NCI-H2081 (cell line): ENCODE measurements at places on chromosomes 16 and 17.

- DNase-seq: no peak
These were observed 318.2 kb downstream of the NPIPA8 start for GRCh38 chr16:18018376-18018775.

DNA sequence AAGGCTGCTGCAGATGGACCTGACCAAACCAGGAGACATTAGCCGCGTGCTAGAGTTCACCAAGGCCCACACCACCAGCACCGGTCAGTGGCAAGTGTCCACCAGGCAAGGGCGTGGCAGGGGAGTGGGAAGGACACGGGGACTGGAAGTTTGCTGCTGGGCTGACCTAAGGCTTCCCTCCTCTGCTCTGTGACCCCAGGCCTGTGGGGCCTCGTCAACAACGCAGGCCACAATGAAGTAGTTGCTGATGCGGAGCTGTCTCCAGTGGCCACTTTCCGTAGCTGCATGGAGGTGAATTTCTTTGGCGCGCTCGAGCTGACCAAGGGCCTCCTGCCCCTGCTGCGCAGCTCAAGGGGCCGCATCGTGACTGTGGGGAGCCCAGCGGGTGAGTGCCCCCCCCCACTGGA is 4.8 kb downstream of the HSD11B2 start:
- DNase-seq: no peak

DNA sequence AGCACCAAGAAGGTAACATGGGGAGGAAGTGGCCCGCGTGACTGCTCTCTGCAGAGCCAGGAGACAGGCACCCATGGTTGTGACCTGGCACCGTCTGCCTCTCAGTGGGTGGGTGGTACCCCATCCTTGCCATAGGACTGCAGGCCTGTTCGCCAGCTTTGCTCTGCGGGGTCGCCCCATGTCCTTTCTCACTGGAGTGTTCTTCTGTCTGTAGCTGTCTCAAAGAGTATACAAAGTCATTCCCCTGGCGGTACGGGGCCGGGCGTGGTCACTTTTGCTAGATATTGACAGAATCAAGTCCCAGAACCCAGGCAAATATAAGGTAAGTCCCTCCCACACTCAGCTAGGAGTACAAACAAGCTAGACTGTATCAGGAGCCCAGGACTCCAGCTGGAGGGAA is 6.0 kb downstream of the TBC1D26 start:
- DNase-seq: no peak

- DNase-seq: no peak
These were observed 6.5 kb downstream of the WWP2 start for GRCh38 chr16:69768666-69769065.

GRCh38 chr16:87426423-87427215 is 34.5 kb downstream of the MAP1LC3B start:
- no peak for DNase-seq

DNA sequence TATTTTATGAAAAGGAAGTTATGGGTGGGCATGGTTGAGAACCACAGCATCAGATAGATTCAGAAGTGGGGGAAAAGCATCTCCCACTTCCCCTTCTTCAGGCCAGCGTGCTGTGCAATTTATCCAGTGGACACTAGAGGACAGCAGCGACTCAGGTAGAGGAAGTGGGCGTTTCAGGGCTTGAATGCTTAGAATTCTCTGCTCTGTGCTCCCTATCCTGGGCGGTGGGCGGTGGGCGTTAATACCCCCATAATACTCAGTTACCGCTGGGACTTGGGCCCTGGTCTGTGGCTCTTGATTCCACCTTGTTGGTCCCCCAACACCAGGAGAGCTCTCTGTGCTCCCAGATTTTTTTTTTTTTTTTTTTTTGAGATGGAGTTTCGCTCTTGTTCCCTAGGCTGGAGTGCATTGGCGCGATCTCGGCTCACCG is 3.7 kb upstream of the LYZL6 start:
- DNase-seq: peak; percentile 60

DNA sequence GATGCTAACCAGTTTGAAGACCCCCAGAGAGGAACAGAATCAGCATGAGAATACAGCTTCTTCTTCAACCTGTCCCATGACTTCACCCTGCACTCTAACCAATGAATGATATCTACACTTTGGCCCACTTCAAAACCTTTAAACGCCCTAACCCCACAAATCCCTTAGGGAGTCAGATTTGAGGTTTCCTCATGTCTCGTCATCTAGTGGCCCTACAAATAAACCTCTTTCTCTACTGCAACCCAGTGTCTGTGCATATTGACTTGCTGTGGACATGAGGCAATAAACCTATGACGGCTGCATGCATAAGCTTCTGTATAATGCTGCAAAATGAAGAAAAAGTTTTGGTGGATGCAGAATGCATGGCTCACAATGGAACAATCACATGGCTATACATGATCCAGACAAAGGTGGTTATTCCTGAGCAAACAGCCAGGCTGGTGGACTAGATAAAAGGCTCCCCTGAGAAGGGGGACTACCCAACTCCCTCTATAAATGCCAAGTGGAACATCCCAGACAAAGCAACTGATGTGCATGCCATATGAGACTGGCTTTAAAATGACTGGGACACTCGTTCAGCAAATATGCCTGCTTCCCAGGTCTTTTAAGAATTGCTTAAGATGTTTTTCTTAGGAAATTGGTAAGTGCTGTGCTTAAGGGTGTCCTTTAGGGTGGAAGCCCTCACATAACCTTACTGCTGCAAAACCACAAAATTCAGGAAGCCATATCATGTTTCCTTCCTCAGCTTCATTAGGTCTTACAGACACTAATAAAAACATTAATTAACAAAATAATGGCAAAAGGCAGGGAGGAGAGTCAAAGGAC is 12.2 kb downstream of the N4BP1 start:
- DNase-seq: no peak

- DNase-seq: peak; percentile 63
These were observed 404.1 kb downstream of the WWOX start for GRCh38 chr16:78503602-78504001.

DNA sequence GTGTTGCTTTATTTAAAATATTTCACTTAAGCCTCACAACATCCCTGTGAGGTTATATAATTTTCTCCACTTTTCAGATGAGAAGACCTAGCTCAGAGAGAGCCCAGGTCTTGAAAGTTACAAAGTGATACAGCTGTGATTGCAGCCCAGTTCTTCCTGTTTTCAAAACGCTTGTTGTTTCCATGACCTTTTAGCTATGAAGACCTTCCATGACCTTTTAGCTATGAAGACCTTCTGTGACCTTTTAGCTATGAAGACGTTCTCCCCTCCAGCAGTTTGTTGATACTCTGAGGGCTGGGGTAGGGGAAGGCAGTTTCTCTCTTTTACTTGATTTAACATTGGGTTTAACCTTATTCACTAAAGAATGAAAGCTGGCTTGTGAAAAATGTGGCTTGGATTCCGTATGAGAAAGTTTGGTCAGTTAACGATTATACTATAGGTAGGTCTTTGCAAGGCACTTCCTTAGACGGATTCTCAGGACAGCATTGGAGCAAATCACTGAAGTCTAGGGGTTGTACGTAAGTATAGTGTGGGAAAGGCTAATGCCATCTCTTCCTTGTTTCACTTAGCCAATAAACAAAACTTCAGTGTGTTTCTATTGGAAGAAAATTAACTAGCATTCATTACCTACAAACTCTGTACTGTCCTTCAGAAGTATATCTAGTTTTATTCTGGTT is 20.7 kb downstream of the PHKB start:
- DNase-seq: no peak

GRCh38 chr17:2343421-2343820 is 6.1 kb downstream of the SGSM2 start:
- no peak for DNase-seq

DNA sequence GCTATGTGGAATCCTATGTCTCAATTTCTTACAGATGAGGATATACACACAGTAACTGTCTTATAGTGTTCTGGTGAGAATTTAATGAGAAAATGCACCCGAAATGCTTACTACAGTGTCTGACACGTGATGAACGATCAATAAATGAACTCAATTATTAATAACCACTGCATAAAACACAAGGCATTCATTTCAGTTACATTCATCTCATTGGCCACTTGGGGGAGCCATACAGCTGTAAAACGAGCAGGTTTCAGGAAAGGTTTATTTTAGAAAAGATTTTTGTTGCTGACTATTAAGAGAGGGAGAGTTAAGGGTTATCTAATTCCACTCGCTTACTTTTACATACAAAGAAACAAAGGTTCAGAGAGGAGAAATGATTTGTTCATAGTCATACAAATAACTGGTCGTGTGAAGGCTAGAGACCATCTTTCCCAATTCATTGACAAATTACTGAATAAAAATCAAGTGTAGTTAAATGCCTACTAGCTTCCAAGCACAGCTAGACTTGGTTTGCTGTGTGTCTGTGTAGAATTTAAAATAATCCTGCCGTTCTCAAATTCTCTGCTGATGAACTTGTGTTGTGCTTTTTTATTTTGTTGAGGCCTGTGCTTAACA is 160.1 kb downstream of the MAP2K4 start:
- peak; percentile 1 for DNase-seq

DNA sequence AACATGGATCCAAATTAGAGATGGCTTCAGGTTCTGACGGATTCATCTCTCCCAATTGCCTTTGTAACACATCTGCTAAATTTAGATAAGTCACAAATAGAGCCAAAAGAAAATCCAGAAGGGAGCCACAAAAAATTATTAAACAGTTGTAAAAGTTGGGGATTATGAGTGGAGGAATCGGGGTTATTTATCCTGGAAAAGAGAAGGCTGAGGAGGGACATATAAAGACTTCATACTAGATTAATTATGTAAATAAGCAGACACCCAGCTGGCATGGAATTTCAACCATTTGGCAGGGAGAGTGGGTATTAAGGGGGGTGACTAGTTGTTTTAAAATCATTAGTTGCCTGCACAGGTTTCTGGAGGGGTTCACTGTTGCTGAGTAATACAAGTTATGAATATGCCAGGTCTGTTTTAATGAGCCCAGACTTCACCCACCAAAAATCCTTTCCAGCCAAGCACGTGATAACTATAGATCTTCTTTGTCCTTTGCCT is 89.6 kb downstream of the CDH13 start:
- DNase-seq: no peak

DNA sequence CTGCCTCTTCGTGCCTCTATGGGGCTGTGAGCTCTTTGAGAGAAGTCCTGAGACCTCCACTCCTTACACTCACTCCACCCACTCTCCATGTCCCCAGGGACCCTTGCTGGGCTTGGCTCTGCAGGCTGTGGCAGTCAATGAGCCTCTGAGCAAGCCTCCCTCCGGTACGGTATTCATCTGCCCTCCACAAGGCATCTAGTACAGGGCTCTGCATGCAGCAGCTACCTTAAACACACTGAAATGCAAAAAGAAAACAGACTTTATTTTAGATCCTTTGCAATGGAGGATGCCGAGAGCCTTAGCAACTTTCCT is 38.9 kb upstream of the SMPD3 start:
- no peak for DNase-seq

DNA sequence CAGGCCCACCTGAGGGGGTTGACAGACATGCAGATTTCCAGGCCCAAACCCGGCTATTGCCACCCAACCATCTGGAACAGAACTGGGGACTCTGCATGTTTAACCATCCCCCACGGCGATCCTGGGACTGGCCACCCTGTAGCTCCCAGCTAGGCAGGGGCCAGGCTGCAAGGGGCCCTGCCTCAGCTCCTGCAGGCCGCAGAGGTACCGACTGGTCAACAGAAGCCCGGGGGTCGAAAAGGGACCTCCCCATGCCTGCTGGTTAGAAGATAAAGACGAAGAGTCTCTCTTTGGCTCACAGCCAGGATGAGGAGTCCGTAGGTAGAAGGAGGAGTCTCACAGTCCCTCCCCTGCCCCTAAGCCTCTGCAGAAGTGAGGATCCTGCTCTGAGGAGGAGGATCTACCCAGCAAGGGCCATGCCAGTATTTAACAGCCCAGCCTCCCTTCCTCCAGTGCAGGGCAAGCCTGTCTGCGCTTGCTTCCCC is 223.4 kb upstream of the TNRC6C start:
- DNase-seq: peak; percentile 82

- no peak for DNase-seq
These were observed 1735.3 kb downstream of the TP53TG3F start for GRCh38 chr16:35194681-35195080.

GRCh38 chr16:75599452-75600277 is 23.4 kb downstream of the ADAT1 start:
- DNase-seq: no peak

GRCh38 chr17:40100669-40101366 is 429 bp upstream of the NR1D1 start:
- DNase-seq: peak; percentile 97

DNA sequence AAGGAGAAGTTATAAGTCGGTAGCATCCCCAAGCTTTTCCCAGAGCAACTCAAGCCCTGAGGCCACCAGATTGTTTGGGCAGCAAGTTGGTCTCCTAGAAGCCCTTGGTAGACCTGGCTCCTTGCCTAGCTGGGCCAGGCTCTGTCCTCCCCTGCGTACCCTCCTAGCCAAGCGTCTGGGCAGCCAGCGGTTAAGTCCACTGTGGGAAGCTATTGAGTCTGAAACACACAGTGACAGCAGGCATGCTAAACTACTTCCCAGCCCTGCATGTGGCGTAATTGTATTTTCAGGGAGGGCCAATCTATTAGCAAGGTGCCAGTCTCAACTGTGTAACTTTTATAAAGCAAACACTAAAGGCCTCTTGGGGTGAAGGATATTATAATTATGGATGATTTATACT is 419.1 kb upstream of the RBFOX1 start:
- peak; percentile 15 for DNase-seq

DNA sequence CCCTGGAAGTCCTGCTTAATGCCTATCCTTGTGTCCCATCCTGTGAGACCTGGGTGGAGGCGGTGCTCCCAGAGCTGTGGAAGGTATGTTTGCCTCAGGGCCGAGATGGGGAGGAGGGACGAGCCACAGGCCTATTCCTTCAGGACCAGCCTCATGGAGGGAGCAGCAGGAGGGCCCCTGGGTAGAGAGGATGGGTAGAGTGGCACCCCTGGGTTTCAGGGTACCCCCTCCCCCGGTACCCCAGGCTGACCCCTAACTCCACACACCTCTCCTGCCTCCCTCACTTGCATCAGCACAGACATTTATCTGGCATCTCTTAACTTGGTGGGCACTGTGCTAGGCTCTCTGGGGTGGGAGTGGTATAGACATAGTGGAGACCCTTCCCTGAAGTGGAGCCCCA is 7.1 kb downstream of the ASB16 start:
- no peak for DNase-seq

DNA sequence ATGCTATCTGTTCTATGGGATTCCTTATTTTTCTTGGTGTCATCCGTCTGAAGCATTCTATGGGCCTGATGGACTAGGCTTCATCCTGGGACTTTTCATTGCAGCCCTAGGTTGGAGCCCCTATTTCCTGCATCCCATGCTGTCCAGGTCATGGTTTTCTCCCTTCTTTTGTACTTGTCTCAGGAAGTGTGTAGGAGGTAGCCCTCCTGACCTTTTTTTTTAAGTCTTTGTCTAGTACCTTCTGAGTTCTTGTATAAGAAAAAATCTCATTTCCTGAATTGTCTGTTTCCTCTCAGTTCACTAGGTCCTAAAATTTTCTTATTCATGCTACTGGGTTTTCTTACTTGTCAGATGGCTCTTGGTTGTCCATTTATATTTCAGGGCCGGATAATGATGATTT is 6.0 kb downstream of the NDEL1 start:
- DNase-seq: no peak
